ENCODE measurements at places on chromosomes 16 and 17.
A peak's percentile ranks its signal among the peaks of the same experiment; 100 is the strongest.

DNA sequence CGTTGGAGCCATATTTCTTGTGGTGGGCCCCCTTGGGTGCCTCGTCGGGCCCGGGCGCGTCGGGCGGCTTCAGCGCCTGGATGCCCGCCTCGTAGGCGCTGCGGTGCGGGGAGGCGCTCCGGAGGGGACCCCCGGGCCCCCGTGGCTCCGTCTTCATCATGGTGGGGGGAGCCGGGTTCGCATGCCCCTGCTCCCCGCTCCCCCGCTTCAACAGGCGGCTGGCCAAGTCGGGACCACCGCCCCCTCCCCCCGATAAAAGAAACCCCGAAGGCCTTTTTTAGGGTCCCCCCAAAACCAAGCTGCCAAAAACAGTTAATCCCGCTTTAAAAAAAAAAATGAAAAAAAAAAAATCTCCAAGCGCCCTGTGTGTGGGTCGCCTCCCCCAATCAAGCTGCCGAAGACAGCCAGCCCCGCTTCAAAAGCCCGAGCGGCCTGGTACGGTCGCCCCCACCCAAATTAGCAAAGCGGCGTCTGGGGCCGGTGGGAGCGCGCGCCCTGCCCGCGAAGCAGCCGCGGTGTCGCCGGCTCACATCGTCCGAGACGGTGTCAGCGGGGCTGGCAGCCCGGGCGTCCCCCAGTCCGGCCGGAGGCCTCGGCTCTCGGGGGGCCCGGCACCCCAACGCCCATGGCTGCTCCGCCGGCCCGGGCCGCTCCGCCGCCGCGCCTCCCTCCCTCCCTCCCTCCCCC is at the start of gene PPP1R9B:
Gene PPP1R9B (minus strand): TSS at position 324 of the 687 bp plus-strand sequence. CDS start 164 bp downstream, at position 160.
- DNase-seq, result no peak

DNA sequence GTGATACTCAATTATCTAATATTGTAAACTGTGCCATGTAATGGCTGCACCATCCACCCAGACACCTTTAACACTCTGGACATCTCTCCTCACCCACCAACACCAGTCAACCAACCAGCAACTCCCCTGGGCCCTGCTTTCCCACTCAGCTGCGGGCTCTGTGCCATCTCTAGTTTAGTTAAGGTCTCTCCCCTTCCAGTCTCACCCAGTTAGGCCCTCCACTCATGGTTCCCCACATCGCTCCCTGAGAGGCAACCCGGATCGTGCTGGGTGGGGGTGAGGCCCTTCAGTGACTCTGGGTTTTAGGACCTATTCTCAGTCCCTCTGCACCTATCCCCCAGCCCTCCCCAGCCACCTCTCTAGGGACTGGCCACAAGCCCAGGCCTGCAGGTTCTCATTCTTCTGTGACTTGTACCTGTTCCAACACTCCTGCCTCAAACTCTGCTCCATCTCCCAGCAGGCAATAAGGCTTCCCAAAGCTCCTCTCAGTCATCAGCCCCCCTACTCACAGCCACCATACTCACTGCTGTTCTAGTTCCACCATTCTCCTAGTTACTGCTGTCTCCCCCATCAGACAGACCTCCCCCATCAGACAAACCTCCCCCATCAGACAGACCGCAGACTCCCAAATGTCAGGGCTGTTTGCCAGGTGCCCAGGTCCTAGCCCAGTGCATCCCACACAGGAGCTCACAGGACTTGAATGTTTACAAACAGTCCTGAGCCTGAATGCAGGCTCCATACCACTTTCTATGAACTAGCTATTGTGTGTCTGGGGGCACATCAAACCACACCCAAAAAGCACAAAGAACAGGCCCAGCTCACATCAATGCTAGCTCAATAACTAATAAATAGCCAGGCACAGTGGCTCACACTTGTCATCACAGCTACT is 2.6 kb downstream of the TK2 start:
- DNase-seq, result no peak

DNA sequence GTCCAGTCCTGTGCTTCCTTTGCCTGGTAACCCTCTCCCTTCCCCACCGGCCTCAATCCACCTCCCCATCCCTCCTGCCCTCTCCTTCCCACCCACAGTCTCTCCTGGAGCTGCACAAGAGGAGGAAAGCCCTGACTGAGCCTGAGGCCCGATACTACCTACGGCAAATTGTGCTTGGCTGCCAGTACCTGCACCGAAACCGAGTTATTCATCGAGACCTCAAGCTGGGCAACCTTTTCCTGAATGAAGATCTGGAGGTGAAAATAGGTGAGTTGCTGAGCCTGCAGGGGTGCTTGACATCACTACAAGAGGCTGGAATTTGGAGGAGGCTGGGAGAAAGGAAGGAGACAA is 1.3 kb downstream of the PLK1 start:
- DNase-seq, result no peak

DNA sequence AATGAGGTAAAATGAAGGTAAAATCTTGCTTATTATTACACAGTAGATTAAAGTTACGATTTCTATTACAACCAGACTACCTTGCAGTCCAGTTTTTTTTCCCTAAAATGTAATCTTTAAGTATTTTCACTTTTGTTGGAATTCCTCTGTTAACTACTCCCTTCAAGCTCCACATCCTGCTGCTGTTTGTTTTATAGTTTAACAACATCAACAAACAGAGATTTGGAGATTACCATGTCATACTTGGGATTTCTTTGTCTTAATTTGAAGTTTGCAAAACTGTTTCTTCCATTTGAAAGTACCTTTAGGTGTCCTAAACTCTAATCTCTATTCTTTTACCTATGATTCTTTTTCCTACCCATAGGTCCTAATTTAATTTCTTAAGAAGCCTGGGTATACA is 83.3 kb downstream of the ABHD15 start:
- DNase-seq, result no peak

- DNase-seq, result no peak
These were observed 15.5 kb upstream of the CMIP start for GRCh38 chr16:81429045-81429521.

- peak; percentile 64 for DNase-seq
These were observed 7.5 kb downstream of the LDHD start for GRCh38 chr16:75108792-75109731.

- DNase-seq, result no peak
These were observed 3.6 kb downstream of the QRICH2 start for GRCh38 chr17:76304226-76305134.

DNA sequence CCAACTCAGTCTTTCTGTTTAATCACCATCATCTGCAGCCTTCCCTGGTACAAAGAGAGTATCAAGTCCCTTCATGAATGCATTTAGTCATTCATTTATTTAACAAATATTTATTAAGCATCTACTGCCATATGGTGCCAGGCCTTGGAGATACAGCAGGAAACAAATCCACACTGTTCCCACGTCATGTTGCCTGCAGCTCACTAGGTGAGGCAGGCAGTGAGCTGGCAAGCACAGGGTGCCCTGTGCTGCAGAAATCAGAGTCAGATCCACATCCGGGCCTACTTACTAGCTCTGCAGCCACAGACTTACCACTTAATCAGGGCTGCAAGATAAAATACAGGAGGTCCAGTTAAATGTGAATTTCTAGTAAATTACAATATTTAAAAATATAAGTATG is 38.5 kb upstream of the CES5A start:
- no peak for DNase-seq

DNA sequence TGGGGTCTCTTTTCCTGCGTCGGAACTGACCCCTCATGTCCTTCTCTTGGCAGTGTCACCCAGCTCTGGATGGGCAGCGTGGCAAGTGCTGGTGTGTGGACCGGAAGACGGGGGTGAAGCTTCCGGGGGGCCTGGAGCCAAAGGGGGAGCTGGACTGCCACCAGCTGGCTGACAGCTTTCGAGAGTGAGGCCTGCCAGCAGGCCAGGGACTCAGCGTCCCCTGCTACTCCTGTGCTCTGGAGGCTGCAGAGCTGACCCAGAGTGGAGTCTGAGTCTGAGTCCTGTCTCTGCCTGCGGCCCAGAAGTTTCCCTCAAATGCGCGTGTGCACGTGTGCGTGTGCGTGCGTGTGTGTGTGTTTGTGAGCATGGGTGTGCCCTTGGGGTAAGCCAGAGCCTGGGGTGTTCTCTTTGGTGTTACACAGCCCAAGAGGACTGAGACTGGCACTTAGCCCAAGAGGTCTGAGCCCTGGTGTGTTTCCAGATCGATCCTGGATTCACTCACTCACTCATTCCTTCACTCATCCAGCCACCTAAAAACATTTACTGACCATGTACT is 13.2 kb downstream of the IGFBP4 start:
- DNase-seq, result no peak

DNA sequence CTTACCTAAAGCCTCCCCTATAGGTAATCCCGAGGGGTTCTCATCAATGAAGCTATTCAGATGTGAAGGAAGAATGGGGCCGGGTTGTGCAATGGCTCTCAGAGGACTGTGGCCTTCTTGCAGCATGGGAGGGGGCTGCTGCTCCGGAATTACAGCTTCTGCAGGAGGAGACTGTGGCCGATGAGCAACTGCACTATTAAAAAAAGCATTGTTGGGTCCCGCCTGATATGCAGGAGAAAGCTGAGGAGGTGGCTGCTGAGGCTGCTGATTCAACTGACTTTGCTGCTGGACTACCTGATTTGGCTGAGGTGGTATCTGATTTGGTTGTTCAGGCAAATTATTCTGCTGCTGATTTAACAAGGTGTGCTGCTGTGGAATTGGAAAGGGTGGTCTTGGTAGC is 64.8 kb downstream of the CACNG1 start:
- no peak for DNase-seq

GRCh38 chr17:55620023-55620422 is 102.6 kb downstream of the TMEM100 start:
- no peak for DNase-seq

DNA sequence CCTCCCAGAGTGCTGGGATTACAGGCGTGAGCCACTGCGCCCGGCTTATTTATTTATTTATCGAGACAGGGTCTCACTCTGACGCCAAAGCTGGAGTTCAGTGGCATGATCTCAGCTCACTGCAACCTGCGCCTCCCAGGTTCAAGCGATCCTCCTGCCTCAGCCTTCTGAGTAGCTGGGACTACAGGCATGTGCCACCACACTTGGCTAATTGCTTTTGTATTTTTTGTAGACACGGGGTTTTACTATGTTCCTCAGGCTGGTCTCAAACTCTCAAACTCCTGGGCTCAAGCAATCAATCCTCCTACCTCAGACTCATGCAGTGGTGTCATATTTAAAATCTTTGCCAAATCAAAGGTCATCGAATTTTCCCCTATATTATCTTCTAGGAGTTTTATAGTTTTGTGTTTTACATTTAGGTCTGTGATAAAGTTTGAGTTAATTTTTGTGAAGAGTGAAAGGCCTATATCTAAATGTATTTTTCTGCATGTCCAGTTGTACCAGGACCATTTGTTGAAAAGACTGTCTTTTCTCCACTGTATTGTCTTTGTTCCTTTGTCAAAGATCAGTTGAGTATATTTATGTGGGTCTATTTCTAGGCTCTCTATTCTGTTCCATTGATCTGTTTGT is 47.1 kb downstream of the NACA2 start:
- no peak for DNase-seq

GRCh38 chr16:27175888-27176287 is 27.4 kb upstream of the KDM8 start:
- DNase-seq, result no peak

DNA sequence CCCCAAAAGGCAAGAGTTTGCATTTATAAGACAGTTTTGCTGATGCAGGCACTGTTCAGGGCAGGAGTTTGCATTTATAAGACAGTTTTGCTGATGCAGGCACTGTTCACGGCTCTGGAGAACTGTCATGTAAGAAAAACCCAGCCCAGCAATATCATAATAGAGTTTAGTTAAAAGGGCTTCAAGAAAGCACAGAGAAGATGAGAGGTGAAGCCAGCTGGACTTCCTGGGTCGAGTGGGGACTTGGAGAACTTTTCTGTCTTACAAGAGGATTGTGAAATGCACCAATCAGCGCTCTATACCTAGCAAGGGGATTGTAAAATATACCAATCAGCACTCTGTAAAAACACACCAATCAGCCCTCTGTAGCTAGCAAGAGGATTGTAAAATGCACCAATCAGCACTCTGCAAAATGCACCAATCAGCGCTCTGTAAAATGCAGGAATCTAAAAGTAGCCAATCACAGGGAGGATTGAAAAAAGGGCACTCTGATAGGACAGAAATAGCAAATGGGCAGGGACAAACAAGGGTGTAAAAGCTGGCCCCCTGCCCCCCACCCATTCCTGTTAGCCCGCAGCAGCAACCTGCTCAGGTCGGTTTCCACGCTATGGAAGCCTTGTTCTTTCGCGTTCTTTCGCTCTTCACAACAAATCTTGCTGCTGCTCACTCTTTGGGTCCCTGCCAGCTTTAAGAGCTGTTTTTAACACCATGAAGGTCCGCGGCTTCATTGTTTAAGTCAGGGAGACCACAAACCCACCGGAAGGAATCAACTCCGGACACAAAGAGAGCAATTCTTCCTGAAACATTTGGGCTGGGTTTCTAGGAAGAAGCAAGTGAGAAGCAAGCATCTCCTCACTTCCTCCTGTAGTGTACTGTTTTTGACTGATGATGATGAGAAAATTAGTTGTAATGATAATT is 1.8 kb upstream of the CBX1 start:
- no peak for DNase-seq

GRCh38 chr16:76768316-76768715 is 422.7 kb upstream of the MON1B start:
- DNase-seq, result no peak

GRCh38 chr16:11263737-11264136 is 5.4 kb downstream of the TNP2 start:
- no peak for DNase-seq

DNA sequence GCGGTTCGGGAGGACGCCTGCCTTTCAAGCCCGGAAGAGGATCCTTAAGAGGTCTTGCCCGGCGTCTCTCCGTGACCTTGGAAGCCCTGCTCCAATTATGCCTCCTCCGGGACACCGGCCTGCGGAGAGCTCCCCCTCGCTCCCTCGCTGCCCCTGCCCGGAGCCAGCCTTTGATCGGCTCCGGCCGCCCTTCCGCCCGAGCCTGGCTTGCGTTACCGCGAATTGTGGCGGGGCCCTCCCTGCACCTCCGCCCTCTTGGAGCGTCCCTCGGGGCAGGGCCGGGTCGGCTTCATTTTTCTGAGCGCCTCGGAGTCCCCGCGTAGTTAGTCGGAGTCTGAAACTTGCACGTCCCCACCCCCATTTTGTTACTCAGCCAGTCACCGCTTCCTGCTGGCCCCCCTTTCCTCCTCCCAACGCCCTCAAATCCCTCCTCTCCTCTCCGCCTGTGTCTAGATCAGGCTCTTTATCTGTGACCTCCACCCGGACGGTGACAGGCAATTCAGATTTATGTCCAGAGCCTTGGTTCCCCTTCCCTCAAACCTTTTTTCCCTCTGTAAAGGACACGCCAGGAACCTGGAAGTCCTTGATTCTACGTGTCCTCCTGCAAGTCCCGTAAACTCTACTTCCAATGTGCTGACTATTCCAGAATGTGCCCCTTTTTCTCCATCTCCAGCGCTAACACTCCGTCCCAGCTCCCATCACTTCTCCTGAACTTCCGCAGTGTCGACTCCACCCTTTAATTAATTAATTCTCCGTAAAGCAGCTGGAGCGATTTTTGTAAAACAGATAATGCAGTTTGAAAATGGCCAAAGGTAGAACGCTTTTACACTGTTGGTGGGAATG is 569 bp upstream of the RABEP2 start:
- peak; percentile 64 for DNase-seq

DNA sequence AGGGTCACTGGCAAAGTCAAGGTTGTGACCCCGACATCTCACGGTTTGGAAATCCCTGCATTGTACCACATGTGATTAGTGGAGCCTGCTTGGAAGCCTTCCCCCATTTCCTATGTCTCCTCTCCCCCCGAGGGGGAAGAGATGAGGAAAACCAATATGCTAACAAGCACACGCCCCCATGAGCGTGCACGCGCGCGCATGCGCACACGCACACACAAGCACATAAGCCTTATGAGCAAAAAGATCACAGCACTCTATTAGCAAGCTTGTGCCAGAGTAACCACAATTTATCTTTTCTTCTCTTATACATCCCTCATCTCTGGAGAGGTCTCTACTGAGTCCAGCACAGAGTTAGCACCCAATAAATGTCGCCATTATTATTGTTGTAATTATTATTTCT is 31.8 kb upstream of the MMP2 start:
- DNase-seq, result no peak

Measured in stimulated activated CD4-positive, alpha-beta T cell treated with anti-CD3 and anti-CD28 coated beads, Interleukin-1b, Interleukin-23, amount 100 ng/mL, for 4 hours (primary cell).